ENCODE measurements at places on chromosomes 3 and 15. TPM values are rescaled to one million over a fixed set of nuclear protein-coding genes. Genes with fewer than 3 reads are reported as not detected.

DNA sequence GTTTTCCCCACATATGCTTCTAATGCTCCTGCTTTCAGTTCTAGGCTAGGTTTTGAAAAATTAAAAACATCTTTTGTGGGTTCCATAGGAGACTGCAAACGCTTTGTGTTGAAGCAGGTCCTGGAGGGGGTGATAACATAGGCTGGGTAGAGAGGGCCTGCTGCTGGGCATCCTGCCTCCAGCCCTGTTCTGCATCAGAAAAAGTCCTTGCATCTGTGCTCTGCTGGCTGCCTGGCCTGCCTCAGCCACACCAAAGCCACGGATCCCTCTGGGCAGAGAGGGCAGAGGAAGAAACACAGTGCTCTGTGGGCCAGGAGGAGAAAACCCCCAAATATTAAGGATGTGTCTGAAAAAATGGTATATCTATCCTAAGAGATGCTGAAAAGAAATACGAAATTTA is 3.9 kb upstream of the ARPP21 start:
- peaks cover 4% of the 10 kb centered on the region for H3K4me1 ChIP-seq
- H3K36me3 ChIP-seq, result no peaks in the 10 kb centered on the region

MKRN2 gene
- 21.0 TPM for total RNA-seq

DNA sequence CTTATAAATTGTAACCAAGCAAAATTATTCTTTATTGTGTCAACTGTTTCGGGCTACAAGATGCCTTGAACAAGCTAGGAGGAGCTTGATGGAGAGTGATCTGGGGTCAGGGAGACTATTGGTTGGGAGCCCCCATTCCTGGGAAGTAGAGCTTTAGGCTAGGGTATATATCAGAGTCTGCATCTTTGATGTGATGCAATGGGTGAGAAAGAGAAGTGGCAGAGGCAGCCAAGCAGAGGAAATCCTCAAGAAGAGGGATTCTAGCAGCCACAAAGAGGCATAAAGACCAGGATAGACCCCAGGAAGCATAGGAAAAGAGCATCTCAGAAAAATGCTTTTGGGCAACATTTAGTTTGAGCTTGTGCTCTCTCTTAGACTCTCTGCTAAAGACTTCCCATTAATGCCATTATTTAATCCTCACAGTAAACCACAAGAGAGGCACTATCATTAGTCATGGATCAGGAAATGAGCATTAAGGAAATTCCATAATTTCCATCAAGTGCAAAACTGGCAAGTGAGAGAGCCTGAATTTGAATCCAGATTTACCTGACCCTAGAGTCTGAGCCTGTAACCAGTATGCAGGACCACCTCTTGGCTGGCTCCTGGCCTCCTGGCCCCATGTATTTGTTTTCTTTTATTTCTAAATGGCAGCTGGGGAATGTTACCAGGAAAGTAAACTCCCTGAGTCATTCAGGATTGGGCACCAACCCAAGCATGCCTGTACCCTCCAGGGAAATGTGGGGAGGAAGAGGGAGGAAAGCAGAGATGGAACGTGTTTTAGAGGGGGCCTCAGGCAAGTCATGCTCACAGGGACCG is 118.7 kb downstream of the RPL22L1 start:
- H3K27me3 ChIP-seq, result peaks cover 23% of the 10 kb centered on the region
- no peaks in the 10 kb centered on the region for H3K36me3 ChIP-seq
- no peak overlapping the region for H3K4me3 ChIP-seq
- H3K27ac ChIP-seq, result no peak overlapping the region
- DNase-seq, result no peak
- H3K4me1 ChIP-seq, result no peaks in the 10 kb centered on the region

GXYLT2 gene
- total RNA-seq, result not detected

MYO5C gene
- total RNA-seq, result 3.2 TPM

DNA sequence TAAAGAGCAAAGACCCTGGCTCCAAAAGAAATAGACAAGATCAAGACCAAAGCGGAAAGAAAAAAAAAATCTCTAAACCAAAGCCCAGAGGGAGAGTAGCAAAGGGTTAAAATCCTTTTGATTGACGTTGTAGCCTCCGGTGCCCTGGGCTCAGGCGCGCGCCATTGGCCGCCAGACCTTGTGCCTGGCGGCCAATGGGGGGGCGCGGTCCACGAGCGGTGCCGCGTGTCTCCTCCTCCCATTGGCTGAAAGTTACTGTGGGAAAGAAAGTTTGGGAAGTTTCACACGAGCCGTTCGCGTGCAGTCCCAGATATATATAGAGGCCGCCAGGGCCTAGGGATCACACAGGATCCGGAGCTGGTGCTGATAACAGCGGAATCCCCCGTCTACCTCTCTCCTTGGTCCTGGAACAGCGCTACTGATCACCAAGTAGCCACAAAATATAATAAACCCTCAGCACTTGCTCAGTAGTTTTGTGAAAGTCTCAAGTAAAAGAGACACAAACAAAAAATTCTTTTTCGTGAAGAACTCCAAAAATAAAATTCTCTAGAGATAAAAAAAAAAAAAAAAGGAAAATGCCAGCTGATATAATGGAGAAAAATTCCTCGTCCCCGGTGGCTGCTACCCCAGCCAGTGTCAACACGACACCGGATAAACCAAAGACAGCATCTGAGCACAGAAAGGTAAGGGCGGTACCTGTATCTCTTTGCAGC is at the start of gene HES1:
Gene HES1 (plus strand): TSS at position 343 of the 713 bp plus-strand sequence. CDS start 233 bp downstream, at position 576.
- H3K4me3 ChIP-seq, result peak within 1 kb of the TSS; percentile 78
- DNase-seq, result peak; percentile 38
- no peaks in the 10 kb centered on the region for H3K36me3 ChIP-seq
- H3K4me1 ChIP-seq, result peaks cover 61% of the 10 kb centered on the region
- H3K27ac ChIP-seq, result peak within 1 kb of the TSS; percentile 82

DNA sequence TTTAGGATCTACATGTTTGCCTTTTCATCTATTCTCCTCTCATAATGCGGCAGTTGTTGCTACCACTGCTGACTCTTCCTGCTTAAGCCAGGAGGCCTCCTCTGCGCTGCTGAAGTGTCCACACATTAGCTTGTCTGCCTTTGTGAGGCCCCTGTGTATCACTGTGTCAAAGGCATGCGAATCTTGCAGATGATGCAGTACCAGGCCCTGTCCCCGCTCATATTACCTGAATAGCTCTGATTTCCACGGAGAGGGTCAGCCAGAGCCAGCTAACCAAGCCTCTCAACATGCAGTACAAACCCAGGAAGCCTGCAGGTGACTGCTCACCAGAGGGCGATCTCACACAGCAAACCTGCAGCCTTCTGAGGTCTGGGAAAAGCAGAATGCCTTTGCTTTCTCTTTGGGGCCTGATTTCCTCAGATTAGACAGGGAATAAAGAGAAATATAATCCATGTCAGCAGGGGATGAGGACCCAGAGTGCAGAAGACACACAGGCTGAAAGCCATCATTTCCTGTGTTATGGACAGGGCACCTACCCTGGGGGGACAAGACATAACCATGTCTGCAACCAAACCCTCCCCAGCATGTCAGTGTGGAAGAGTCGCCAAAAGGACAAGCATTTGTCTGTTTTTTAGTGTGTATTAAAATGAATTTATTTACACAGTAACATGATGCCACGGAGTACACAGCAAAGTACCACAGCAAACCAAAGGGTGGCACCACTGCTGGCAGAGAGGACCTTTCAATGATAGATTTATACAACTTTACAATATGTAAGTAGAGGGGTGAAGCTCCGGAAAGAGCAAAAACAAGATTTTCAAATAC is 36.8 kb upstream of the TSPAN3 start:
- H3K27me3 ChIP-seq, result no peaks in the 10 kb centered on the region
- no peaks in the 10 kb centered on the region for H3K36me3 ChIP-seq
- no peak overlapping the region for H3K4me3 ChIP-seq
- H3K4me1 ChIP-seq, result peaks cover 2% of the 10 kb centered on the region

- no peaks in the 10 kb centered on the region for H3K4me1 ChIP-seq
- no peaks in the 10 kb centered on the region for H3K36me3 ChIP-seq
- DNase-seq, result no peak
- no peak overlapping the region for H3K27ac ChIP-seq
Observed at GRCh38 chr3:177569875-177570657, 372.8 kb upstream of the TBL1XR1 start.

GRCh38 chr15:65836665-65837064 is 32.6 kb upstream of the RAB11A start:
- no peak overlapping the region for H3K4me3 ChIP-seq
- peaks cover 32% of the 10 kb centered on the region for H3K4me1 ChIP-seq
- no peaks in the 10 kb centered on the region for H3K27me3 ChIP-seq
- DNase-seq, result no peak
- H3K27ac ChIP-seq, result no peak overlapping the region

- no peaks in the 10 kb centered on the region for H3K27me3 ChIP-seq
- H3K36me3 ChIP-seq, result peaks cover 61% of the 10 kb centered on the region
- H3K4me3 ChIP-seq, result no peak overlapping the region
Observed at GRCh38 chr15:72737061-72737460, 46.5 kb downstream of the ADPGK start.

XCR1 gene
- total RNA-seq, result not detected

- peaks cover 69% of the 10 kb centered on the region for H3K36me3 ChIP-seq
- H3K27ac ChIP-seq, result no peak overlapping the region
- no peak for DNase-seq
Observed at GRCh38 chr3:105788593-105788992, 80.2 kb downstream of the CBLB start.

DNA sequence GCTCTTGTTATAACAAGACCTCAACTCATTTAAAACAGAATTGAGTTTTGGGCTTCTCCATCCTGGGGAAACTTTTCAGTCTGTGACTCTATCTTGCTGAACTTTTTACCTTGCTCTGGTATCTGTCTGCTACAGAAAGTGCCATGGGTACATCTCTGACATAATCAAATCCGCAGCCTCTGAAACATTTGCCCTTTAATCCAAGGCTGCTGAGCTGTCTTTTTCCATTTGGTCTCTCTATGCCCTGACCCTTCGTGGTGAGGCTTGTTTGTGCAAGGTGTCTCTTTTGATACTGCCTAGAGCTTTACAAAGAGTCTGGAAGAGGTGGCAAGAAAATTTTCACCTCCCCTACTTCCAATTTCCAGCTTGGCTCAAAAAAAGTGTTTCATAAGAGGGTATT is 11.3 kb downstream of the TMEM108 start:
- no peak for DNase-seq
- H3K27ac ChIP-seq, result no peak overlapping the region
- H3K36me3 ChIP-seq, result no peaks in the 10 kb centered on the region
- H3K4me1 ChIP-seq, result no peaks in the 10 kb centered on the region

PTX3 gene
- not detected for total RNA-seq

TNK2 gene
- 127 TPM for total RNA-seq

TRIM42 gene
- not detected for total RNA-seq

GRCh38 chr15:61227269-61227949 is 1.7 kb downstream of the RORA start:
- H3K27ac ChIP-seq, result no peak overlapping the region
- peaks cover 70% of the 10 kb centered on the region for H3K27me3 ChIP-seq
- no peaks in the 10 kb centered on the region for H3K36me3 ChIP-seq
- no peak for DNase-seq
- peaks cover 7% of the 10 kb centered on the region for H3K4me1 ChIP-seq

UBA3 gene
- 101 TPM for total RNA-seq

GOLGA6L7 gene
- total RNA-seq, result not detected

- H3K36me3 ChIP-seq, result no peaks in the 10 kb centered on the region
- no peak overlapping the region for H3K4me3 ChIP-seq
- H3K27me3 ChIP-seq, result peaks cover 3% of the 10 kb centered on the region
- no peak overlapping the region for H3K27ac ChIP-seq
- DNase-seq, result no peak
- H3K4me1 ChIP-seq, result no peaks in the 10 kb centered on the region
Observed at GRCh38 chr3:155352900-155353490, 59.5 kb upstream of the STRIT1 start.

GRCh38 chr3:128969993-128970739 is 23.7 kb downstream of the CFAP92 start:
- no peaks in the 10 kb centered on the region for H3K36me3 ChIP-seq
- DNase-seq, result peak; percentile 79
- no peak overlapping the region for H3K27ac ChIP-seq
- H3K4me3 ChIP-seq, result no peak overlapping the region

- DNase-seq, result no peak
- no peaks in the 10 kb centered on the region for H3K4me1 ChIP-seq
- no peak overlapping the region for H3K27ac ChIP-seq
- no peaks in the 10 kb centered on the region for H3K36me3 ChIP-seq
- no peaks in the 10 kb centered on the region for H3K27me3 ChIP-seq
Observed at GRCh38 chr3:47273564-47273963, 9.0 kb downstream of the KIF9 start.

TMEM212 gene
- not detected for total RNA-seq

EIF4G1 gene
- 348 TPM for total RNA-seq

GRCh38 chr15:81182756-81183438 is 13.8 kb upstream of the IL16 start:
- no peak for DNase-seq
- H3K4me1 ChIP-seq, result peaks cover 20% of the 10 kb centered on the region
- no peaks in the 10 kb centered on the region for H3K36me3 ChIP-seq
- no peak overlapping the region for H3K4me3 ChIP-seq

- no peak overlapping the region for H3K27ac ChIP-seq
- H3K36me3 ChIP-seq, result peaks cover 22% of the 10 kb centered on the region
Observed at GRCh38 chr3:126029241-126029640, 54.7 kb downstream of the SLC41A3 start.

- H3K4me3 ChIP-seq, result no peak overlapping the region
- H3K36me3 ChIP-seq, result no peaks in the 10 kb centered on the region
- DNase-seq, result no peak
- H3K4me1 ChIP-seq, result no peaks in the 10 kb centered on the region
Observed at GRCh38 chr3:166110102-166110501, 272.9 kb upstream of the BCHE start.

VWA5B2 gene
- not detected for total RNA-seq

- no peaks in the 10 kb centered on the region for H3K27me3 ChIP-seq
- no peaks in the 10 kb centered on the region for H3K4me1 ChIP-seq
- no peak overlapping the region for H3K4me3 ChIP-seq
- DNase-seq, result no peak
- H3K36me3 ChIP-seq, result peaks cover 2% of the 10 kb centered on the region
Observed at GRCh38 chr15:66682246-66682645, 19.8 kb upstream of the SMAD6 start.

DNA sequence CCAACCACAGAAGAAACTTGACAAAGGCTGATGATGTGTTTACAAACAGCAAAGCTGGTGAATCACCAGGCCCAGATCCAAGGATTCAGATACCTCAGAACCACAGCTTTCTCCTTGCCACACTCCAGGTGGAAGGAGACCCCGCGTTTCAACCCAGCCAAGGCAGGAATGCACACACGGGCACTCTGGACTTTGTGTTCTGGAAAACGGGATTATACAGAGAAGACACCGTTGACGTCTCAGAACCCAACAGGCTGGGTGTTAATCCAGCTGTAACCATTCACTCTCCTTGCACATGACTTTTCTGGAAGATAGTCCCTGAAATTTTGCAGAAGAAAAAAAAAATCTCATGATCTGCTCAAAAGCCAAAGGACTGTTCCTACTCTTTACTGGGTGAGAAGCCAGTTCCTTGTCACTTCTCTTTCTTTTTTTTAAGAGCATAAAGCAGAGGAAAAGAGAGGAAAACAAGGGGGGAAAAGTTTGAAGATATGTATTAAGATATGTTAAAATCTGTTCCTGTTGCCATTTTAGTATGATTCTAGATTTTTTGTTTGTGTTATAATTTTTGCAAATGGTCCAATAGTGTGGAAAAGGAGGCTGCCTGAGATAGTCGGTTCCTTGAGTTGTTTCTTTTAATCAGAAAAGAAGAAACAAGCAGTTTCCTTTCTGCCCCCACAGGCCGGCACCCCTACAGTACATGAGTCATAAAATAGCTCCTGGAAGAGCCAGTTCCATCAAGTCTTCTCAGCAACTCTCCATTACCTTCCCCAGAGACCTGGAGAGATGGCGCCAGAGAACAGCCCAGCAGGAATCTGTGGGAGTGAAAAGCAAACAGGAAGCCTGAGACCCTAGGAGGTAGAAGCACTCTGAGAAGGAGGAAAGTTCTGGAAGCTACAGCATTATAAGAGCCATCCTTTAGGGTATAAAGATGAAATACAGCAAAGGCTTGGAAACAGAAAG is 73.1 kb downstream of the RORA start:
- H3K27me3 ChIP-seq, result peaks cover 30% of the 10 kb centered on the region
- no peaks in the 10 kb centered on the region for H3K36me3 ChIP-seq
- no peak overlapping the region for H3K4me3 ChIP-seq
- DNase-seq, result no peak
- no peak overlapping the region for H3K27ac ChIP-seq

EHD4 gene
- total RNA-seq, result 6.9 TPM

CACNA2D3 gene
- not detected for total RNA-seq

PATL2 gene
- total RNA-seq, result 27.4 TPM
